ENCODE measurements at places on chromosomes 7 and 10.

GRCh38 chr7:108327353-108327752 is 128.9 kb downstream of the NRCAM start:
- DNase-seq = no peak

- no peak for DNase-seq
Measured at GRCh38 chr10:29246449-29246848, 42.4 kb upstream of the LYZL1 start.

DNA sequence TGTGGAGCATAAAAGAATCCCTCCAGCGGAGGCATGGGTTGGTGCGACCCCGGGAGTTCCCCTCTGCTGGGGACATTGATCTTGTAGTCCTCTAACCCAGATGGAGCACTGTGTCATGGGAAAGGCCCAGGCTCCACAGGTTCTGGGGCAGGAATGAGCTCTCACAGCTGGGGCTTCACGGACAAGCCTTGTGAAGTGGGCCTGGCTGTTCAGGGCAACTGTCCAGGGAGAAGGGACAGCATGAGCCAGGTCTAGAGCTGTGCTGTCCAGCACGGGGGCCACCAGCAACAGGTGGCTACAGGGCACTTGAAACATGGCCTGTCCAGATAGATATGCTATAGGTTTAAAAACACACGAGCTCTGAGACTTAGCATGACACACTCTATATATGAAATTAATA is 11.4 kb downstream of the GPR26 start:
- DNase-seq = no peak

GRCh38 chr7:36871863-36872262 is 147.6 kb upstream of the AOAH start:
- no peak for DNase-seq
